GM20000 (cell line): ENCODE measurements at places on chromosomes 16 and 17.

- peak; percentile 85 for DNase-seq
Measured at GRCh38 chr17:18217412-18218015, 7.9 kb upstream of the LLGL1 start.

DNA sequence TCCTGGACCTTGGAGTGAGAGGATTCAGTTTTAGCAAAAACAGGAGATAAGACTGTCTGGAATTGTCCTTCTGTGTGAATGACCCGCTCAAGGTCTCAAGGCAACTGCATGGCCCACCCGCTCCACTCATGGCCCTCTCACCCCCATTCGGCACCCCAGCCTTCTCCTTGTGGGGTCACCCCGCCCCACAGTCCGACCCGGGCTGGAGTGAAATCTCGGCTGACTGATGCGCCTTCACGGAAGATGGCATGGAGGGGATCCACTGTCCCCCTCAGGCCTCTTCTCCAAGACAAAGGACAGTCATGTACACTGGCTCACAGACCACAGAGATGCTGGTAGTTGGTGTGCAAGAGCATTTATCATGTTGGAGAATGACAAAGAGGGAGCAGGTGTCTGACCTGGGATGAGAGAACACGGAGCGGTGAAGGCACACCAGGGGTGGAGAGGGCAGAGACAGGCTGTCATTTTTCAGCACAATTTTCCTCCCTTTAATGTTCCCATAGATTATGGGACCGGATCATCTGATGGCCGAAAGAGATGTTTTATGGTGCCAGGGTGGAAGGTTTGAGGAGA is 391.9 kb upstream of the TNRC6C start:
- no peak for DNase-seq

- no peak for DNase-seq
Measured at GRCh38 chr17:73740370-73740769, 96.1 kb upstream of the SDK2 start.

DNA sequence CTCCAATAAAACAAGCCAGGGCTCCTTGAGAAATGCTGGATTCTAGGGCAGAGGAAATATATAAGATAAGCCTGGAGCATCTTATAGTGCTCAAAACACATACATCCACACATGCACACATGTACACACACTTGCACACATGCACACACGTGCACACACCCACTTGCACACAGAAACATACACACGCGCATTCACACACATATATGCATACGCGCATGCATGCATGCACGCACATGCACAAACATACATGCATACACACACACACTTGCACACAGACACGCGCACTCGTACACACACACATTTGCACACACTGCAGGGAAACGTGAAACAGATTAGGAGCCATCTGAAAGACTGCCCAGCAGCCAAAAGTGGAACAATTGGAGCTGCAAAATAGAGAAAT is 8.0 kb upstream of the ENPP7 start:
- DNase-seq = no peak

DNA sequence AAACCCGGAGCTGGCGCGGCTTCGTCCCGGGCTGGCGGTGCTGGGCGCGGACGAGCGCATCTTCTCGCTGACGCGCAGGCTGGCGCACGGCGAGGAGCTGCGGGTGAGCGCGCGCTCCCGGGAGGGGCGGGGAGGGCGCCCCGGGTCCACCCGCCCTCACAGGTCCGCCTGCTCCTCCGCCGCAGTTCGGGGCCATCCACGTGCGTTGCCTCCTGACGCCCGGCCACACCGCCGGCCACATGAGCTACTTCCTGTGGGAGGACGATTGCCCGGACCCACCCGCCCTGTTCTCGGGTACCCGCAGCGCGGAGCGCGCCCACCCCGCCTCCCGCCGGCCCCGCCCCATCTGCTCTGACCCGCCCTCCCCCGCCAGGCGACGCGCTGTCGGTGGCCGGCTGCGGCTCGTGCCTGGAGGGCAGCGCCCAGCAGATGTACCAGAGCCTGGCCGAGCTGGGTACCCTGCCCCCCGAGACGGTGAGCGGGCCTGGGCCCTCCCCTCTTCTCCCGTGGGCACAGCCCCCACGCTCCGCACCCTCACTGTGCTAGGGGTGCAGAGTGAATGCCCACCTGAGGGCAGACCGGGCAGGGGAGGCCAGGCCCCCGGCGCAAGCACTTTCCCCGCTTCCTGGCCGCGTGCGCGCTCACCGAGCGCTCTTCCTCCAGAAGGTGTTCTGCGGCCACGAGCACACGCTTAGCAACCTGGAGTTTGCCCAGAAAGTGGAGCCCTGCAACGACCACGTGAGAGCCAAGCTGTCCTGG is 1.4 kb downstream of the HAGHL start:
- peak; percentile 93 for DNase-seq
